ENCODE measurements at places on chromosomes 4 and X. TPM values are rescaled to one million over a fixed set of nuclear protein-coding genes. Genes with fewer than 3 reads are reported as not detected.

DNA sequence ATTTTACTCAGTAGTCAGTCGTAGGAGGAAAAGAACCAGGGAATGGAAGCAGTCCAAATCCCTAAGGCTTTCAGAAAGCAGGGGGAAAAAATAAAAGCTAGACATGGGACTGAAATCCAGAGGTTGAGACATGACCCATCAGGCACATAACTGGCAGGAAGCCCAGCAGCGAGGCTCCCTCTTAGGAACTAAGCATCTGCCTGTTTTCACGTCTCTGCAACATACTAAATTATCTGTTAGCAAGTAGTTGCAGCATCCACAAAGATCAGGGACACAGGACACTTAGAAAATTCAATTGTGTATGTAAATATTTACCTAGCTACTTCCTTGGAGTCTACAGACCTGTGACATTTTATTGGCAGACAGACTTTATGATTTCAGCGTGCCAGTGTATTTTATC lies 118.0 kb upstream of the EDNRA start:
- no peak for DNase-seq
- no peaks in the 10 kb centered on the region for H3K27me3 ChIP-seq
- H3K4me1 ChIP-seq = no peaks in the 10 kb centered on the region
- no peak overlapping the region for H3K4me3 ChIP-seq

DNA sequence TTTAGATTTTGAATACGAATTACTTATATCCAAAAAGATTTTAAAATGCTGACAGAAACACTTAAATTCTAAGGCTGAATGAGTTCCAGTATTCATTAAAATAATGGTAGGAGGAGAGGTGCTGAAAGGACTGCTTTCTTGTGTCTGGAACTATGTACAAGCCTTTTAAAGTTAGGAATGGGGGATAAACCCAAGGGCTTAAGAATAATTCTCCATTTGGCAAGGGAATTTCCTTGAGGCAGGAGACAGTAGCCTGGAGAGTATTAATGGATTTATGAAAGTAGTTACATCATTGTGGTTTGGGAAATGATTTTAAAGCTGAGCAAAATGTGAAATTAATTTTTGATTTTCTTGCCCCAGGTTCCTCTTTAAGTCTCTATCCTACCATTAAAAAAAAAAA lies 266.5 kb upstream of the KCNIP4 start:
- no peak overlapping the region for H3K27ac ChIP-seq
- no peaks in the 10 kb centered on the region for H3K27me3 ChIP-seq
- no peaks in the 10 kb centered on the region for H3K36me3 ChIP-seq
- no peak for DNase-seq
- H3K4me1 ChIP-seq = no peaks in the 10 kb centered on the region

- no peaks in the 10 kb centered on the region for H3K36me3 ChIP-seq
- no peak overlapping the region for H3K4me3 ChIP-seq
- no peaks in the 10 kb centered on the region for H3K4me1 ChIP-seq
- H3K27ac ChIP-seq = no peak overlapping the region
- DNase-seq = no peak
Measured at GRCh38 chr4:174119830-174120229, 163.6 kb downstream of the FBXO8 start.

GRCh38 chrX:117711782-117712181 lies 404.8 kb downstream of the KLHL13 start:
- H3K36me3 ChIP-seq = no peaks in the 10 kb centered on the region
- no peaks in the 10 kb centered on the region for H3K27me3 ChIP-seq
- no peak overlapping the region for H3K4me3 ChIP-seq

DNA sequence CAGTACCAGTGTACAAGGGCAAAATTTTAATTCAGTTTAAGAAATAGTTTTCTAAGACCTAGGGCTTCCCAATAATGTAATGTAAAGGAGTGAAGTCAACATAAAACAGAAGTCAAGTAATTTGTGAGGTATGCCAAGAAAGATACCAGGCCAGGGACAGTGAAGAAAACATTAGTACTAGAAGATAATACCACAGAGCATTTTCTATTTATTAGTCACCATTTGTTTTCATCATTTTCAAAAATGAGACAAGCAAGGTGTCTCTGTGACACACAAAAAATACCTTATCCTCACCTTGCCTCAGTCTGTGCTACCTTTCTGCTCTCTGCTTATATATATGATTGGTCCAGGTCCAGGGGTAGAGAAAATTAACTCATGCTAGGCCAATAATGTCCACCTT lies 46.8 kb downstream of the VEGFC start:
- DNase-seq = no peak
- no peaks in the 10 kb centered on the region for H3K4me1 ChIP-seq
- H3K36me3 ChIP-seq = no peaks in the 10 kb centered on the region
- no peak overlapping the region for H3K27ac ChIP-seq
- no peaks in the 10 kb centered on the region for H3K27me3 ChIP-seq

- no peaks in the 10 kb centered on the region for H3K4me1 ChIP-seq
- H3K27me3 ChIP-seq = no peaks in the 10 kb centered on the region
- H3K36me3 ChIP-seq = no peaks in the 10 kb centered on the region
- no peak overlapping the region for H3K4me3 ChIP-seq
- H3K27ac ChIP-seq = no peak overlapping the region
- DNase-seq = no peak
Measured at GRCh38 chr4:59994118-59994517, 1206.0 kb upstream of the ADGRL3 start.

DNA sequence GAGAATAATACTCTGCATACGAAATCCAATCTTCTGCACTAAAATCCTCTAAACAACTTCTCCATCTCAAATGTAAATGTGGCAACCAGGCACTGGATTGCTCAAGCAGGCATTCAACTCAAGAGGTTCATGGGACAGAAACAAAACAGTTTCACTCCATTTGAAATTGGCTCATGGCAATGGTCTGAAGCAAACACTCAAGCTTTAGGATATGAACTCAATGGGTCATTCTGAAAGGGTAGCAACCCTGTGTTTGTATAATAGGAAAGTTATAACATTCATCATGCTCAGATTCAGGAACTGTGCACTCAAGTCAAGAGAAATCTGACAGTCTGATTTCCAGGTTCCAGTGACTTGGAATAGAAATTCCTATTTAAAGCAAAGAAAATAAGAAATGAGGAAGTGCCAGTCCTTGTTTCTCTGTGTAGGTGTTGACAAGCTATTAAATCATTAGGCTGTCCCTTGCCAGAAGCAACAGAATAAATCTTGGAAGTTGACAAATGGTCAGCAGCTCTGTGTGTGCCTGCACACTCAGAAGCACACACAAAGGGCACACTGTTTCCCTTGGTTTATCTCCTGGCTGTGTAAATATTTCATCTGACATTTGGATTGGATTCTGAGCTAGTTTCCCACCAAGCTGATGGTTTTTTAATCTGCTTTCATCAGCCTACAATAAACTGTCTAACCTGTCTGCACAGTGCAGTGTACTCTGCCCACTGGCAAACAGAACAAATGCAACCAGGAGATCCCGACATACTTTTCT lies 75.9 kb upstream of the CITED1 start:
- DNase-seq = no peak
- H3K36me3 ChIP-seq = no peaks in the 10 kb centered on the region
- no peak overlapping the region for H3K27ac ChIP-seq
- no peak overlapping the region for H3K4me3 ChIP-seq

- H3K27ac ChIP-seq = no peak overlapping the region
- no peaks in the 10 kb centered on the region for H3K27me3 ChIP-seq
- no peak overlapping the region for H3K4me3 ChIP-seq
- no peaks in the 10 kb centered on the region for H3K36me3 ChIP-seq
- DNase-seq = no peak
Measured at GRCh38 chr4:8277356-8278008, 7.9 kb downstream of the HTRA3 start.

GRCh38 chrX:132001127-132001526 lies 22.0 kb upstream of the STK26 start:
- H3K27me3 ChIP-seq = no peaks in the 10 kb centered on the region
- H3K4me1 ChIP-seq = no peaks in the 10 kb centered on the region
- no peak overlapping the region for H3K27ac ChIP-seq
- H3K4me3 ChIP-seq = no peak overlapping the region
- DNase-seq = no peak

GRCh38 chr4:67522230-67522629 lies 23.1 kb downstream of the CENPC start:
- H3K27me3 ChIP-seq = no peaks in the 10 kb centered on the region
- H3K4me1 ChIP-seq = peaks cover 9% of the 10 kb centered on the region
- no peak overlapping the region for H3K27ac ChIP-seq
- no peak overlapping the region for H3K4me3 ChIP-seq

DNA sequence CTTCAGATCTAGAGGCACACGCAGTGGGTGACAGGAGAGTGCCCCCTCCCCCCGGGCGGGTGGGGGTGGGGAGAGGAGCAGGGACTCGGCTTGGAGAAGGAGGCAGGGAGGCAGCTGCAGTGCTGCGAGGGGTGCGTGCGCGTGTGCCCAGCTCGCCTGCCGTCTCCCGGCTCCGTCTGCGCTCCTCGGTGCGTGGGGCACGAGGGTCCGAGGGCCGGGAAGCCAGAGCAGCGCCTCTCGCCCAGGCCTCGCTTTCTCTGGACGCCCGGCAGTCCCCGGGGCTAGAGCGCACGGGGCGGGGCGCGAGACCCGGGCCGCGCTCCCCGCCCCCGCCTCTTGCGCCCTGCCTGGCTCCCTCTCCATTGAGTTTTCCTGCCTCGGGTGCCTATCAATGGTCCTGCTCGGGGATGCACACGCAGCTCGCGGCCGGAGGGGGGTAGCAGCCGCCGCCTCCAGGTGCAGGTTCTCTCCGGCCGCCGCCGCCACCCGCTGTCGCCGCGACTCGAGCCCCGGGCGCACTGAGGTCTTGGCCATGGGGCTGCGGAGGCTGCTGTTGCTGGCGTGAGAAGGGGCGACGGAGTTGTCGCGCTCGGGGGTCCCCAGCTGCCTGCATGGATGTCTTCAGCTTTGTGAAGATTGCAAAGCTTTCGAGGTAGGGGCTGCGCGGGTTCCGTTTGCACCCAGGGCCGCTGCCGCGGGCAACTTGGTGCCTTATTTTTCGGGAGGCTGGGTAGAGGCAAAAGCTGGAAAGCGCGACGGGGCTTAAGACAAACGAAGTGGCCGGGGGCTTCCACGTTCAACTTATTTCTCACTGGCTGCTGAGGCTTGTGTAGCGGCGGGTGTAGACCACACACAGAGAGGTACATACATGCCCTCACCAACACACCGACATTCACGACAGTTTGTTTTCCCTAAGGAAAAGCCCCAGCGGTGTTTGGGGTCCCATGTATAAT lies at the start of gene FRMPD4:
FRMPD4 (plus strand) TSS at position 113 of the 953 bp plus-strand sequence; CDS start at position 612, 499 bp downstream.
- no peak within 1 kb of the TSS for H3K27ac ChIP-seq
- H3K36me3 ChIP-seq = no peaks in the 10 kb centered on the region
- no peaks in the 10 kb centered on the region for H3K4me1 ChIP-seq
- DNase-seq = no peak

DNA sequence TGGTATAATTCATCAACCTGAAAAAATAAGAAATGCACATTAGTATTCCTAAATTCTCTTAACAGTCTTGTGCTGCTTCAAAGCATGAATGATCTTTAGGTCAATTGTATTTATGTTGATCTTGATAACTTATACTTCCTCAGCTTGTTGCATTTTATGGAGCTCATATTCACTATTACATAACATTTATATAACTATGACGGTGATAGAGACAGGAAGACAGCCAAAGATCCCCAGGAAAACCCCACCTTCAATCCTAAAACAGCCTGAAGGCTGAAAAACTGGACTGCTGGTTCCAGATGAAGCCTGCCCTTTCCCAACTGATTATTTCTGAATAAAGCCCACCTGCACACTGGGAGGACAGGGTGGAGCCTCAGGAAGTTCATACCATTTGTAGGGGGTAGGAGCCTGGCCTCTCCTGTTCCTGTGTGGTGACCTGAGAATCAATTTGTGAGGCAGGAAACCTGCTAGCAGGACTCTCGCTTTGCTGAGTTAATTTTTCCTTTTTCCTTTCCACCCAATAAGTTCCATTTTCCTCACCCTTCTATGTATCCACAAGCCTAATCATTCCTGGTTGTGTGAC lies 30.5 kb downstream of the MAGEC1 start:
- DNase-seq = no peak
- no peaks in the 10 kb centered on the region for H3K27me3 ChIP-seq
- H3K27ac ChIP-seq = no peak overlapping the region
- no peak overlapping the region for H3K4me3 ChIP-seq
- no peaks in the 10 kb centered on the region for H3K4me1 ChIP-seq

DNA sequence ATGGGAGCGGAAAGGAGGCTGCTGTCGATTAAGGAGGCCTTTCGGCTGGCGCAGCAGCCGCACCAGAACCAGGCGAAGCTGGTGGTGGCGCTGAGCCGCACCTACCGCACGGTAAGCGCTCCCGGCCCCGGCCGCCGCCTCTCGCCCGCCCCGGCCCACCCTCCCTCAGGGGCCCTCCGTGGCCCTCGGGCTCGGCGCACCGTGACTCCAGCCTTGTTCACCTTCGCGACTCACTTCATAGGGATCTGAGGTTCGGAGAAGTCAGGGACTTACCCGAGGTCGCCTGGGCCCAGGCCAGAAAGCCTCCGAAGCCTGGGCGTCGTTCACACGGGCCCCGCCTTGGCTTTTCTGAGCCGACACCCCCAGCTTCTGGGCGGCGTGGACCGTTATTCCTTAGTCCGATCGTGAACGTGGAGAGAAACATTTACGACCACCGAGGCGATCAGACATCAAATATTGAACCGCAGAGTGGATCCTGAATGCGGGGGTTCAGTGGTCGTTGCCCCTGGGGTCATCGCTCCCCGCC lies 362 bp downstream of the NCAPG start:
- H3K36me3 ChIP-seq = no peaks in the 10 kb centered on the region
- H3K27ac ChIP-seq = peak overlapping the region; percentile 94
- no peaks in the 10 kb centered on the region for H3K27me3 ChIP-seq
- DNase-seq = no peak

GRCh38 chr4:136390824-136391223 lies 1141.5 kb downstream of the PCDH18 start:
- no peaks in the 10 kb centered on the region for H3K36me3 ChIP-seq
- H3K4me3 ChIP-seq = no peak overlapping the region
- H3K4me1 ChIP-seq = no peaks in the 10 kb centered on the region

DNA sequence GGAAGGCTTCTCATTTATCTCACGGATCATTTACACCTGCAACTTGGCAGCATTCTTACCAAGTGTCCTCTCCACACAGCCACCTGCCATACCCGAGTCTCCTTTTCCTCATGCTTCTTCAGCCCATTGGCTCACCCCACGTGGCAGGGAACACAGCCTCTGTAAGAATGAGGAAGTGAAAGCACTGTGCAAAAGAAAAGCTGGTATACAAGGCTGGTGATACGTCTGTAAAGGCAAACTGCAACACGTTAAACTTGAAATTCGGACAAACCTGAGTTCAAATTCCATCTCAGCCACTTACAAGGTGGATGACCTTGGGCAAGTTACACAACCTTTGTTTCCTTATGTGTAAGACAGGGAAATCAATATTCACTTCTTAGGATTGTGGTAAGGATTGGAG lies 164.0 kb upstream of the RASGEF1B start:
- no peak overlapping the region for H3K4me3 ChIP-seq
- no peaks in the 10 kb centered on the region for H3K36me3 ChIP-seq
- peak; percentile 87 for DNase-seq
- H3K27ac ChIP-seq = peak overlapping the region; percentile 17
- peaks cover 34% of the 10 kb centered on the region for H3K4me1 ChIP-seq

- H3K4me1 ChIP-seq = no peaks in the 10 kb centered on the region
- no peak overlapping the region for H3K27ac ChIP-seq
- no peaks in the 10 kb centered on the region for H3K27me3 ChIP-seq
Measured at GRCh38 chr4:173319696-173320095, 14.5 kb downstream of the HMGB2 start.

Gene FAM133A
- not detected for total RNA-seq

Gene TLR3
- 0.10 TPM for total RNA-seq

Gene KLHL4
- not detected for total RNA-seq

Gene PWWP3B
- total RNA-seq = not detected

Gene MAOA
- 0.05 TPM for total RNA-seq

All from B cell (primary cell).